Activated CD4-positive, alpha-beta T cell treated with anti-CD3 and anti-CD28 coated beads for 1 hour (primary cell): ENCODE measurements at places on chromosomes 7 and 10.
A peak's percentile ranks its signal among the peaks of the same experiment; 100 is the strongest.

DNA sequence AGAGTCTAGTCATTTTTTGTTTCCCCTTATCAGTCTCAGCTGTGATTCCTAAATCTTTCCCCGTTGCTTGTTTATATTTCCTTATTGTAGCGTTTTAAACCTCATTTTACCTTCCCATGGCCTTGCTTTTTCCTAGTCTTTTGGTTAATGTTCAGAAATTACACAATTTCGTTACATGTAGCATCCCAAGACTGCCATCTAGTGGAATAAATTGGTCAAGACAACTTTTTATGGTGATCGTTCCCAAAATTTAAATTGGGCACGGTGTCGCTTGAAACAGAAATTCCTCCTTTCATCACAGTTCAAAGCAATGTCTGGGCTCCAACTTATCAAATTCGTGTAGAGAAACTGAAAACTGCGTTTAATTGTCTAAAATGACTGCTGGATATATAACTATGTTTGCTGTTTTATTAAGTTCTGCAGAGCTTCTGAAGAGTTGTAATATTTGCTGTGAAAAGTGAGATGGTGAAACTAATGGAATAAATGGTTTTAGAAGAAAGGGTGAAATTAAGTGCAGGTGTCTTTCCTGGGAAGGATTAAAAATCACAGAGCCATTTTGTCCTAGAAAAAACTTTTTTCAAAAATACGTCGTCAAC, 370.2 kb downstream of the PHF14 start:
- no peak for DNase-seq

- DNase-seq = no peak
Measured at GRCh38 chr10:10796061-10796773, 221.5 kb upstream of the CELF2 start.

GRCh38 chr7:132002343-132002968, 446.0 kb upstream of the PODXL start:
- no peak for DNase-seq

DNA sequence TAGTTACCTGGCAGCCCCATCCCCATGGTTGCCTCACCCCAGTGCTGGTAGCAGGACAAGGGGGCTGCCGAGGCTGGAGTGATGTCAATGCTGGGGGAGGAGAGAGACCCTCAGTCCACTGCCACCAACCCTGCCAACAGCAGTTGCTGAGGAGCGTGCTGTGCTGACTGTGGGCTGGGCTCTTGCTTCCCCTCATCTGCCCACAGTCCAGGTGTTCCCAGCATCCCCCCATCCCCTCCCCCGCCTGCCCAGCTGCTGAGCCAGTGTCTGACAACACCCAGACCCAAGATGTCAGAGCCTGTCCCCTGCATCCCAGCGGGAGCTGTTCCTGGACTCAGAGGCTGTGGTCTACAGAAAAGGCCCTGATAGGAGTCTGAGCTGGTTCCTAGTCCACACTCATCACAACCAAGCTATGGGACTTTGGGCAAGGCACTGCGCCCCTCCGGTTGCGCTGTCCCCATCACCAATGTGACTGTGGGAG, 14.6 kb upstream of the PSAP start:
- DNase-seq = no peak

- DNase-seq = peak; percentile 35
Measured at GRCh38 chr10:68826764-68827591, at the start of gene STOX1. Gene STOX1 (plus strand): TSS chr10:68827531. CDS start chr10:68827624, 93 bp downstream.

DNA sequence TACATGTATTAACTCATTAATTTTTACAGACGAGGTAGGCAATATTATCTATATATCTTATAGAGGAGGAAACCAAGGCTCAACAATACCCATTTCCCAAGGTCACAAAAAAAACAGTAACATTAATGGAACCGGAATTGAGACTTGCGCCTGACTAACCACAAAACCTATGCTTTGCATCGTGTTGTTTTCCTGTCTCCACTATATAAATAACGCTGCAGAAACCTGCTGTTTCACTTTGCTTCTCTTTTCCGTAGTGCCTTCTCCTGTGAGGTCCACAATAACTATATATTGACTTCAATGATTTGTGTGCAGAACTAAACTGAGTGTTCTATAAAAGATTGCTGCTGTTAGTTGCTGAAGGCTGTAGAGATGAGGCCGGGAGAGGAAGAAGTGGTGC, 97.7 kb upstream of the RPA3 start:
- no peak for DNase-seq

GRCh38 chr7:144408121-144408520, 4.6 kb upstream of the NOBOX start:
- DNase-seq = no peak

DNA sequence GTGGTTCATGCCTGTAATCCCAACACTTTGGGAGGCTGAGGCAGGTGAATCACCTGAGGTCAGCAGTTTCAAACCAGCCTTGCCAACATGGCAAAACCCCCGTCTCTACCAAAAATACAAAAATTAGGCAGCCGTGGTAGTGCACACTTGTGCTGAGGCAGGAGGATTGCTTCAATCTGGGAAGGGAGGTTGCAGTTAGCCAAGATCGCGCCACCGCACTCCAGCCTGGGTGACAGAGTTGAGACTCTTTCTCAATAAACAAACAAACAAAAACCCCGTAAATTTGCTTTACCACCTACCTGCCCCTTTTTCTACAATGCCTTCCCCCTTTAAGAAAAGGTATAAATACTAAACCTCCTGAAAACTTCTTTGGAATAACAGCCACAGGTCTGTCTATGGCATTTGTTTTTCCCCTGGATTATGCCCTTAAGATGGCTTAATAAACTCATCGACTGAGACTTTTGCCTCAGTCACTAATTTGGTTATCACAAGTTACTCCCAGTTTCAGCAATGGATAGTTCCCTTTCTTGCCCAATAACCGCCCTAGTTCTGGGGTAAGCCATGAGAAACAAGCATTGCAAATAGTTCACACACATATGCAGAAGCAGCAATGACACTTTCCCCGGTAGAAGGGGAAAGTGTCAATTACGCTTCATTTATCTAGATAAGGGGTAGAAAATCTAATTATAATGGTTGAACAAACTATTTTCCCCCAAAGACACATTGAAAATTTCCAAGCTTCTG, 52.8 kb upstream of the SVIL start:
- DNase-seq = no peak

DNA sequence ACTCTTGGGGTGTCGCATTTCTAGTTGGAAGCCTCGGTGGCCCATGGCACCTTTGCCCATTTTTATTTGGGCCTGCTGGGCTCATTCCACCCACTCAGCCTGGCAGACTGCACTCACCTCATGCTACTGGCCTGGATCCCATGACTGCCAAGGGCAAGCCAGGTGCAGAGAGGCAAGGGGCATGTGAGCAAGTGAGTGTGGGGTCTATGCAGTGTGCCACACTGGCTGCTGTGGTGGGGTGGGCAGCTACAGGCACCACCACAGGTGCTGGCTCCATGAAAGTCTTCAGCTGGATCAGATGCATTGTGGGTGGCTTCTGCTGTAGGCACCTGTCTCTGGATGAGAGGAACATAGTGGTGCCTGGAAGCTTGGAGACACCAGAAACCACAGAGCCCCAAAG, 220.8 kb downstream of the POLR1F start:
- no peak for DNase-seq

DNA sequence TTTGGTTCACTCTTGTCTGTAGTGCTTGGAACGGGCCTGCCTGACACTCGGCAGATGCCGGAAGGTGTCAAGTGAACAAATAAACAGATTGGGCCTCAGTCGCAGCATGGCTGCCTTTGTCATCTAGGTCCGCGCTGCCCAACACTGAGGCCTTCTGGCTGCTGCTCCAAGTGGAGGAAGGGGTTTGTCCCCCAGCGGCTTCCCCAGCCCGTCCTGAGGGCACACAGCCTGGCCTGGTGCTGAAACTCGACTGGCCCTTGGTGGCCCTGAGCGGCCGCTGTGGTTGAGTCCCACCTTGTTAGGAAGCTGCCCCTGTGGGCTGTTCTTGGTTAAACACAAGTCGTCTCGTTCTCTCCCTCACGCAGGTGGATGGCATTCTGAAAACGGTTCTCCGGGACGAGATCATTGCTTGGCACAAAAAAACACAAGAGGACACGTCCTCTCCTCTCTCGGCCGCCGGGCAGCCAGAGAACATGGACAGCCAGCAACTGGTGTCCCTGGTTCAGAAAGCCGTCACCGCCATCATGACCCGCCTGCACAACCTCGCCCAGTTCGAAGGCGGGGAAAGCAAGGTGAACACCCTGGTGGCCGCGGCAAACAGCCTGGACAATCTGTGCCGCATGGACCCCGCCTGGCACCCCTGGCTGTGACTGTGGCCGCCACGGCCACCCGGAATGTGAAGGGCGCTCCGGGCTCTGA, 132.1 kb downstream of the SMURF1 start:
- DNase-seq = no peak

DNA sequence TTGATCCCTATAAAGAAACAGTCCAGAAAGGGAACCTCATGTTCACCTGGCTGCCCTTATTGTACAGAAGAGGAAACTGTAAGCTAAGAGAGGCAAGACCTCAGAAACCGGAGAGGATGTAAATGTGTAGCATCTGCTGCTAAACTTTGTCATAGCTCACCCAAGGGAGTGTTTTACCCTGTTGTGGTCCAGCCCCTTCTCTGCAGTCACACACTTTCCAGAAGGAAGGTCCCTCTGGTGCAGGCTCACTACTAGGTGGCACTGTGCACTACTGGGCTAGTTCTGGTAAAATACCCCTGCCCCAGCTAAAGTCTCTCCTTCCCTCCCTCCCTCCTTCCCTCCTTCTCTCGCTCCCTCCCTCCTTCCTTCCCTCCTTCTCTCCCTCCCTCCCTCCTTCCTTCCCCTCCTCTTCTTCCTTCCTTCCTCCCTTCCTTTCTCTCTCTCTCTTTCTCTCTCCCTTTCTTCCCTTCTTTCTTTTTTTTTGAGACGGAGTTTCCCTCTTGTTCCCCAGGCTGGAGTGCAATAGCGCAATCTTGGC, 42.5 kb upstream of the LCOR start:
- DNase-seq = no peak

DNA sequence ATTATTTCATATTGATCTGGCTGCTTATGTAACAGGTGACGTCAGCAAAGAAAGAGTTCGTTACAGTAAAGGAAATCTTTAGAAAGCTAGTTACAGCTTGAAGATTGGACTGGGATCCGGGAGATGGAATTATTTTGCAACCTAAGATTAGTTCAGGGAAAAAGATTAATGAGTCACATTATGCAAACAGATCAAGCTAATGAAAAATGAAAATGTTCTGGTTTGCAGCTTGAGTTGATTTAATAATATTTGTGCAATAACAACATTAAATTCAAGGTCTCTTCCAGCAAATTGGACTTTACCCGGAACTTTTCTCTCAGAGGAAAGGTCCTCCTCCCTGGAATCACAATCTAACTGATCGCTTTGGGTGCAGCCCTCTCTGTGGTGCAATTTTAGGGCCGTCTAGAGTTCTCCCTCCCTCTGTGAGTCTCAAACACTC, 119.5 kb downstream of the OTUD1 start:
- DNase-seq = no peak

DNA sequence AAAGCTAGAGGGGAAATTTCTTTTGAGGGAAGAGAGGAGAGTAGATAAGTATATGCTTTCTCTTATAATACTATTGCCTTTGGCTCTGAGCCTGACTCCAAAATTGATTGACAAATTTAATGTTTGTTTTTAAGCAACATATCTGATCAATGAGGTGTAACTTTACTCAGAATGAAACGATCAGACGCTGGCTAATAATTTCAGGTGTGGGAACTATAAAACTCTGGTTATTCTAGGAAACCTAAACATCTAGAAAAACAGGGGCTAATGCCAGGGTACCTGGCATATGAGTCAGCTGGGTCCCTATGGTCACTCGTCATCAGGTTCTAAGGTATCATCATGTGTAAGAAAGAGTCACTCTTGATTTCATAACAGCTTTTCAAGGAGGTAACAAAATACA, 139.7 kb downstream of the ATE1 start:
- DNase-seq = no peak

GRCh38 chr7:102211590-102212550, 74.8 kb upstream of the SH2B2 start:
- no peak for DNase-seq

GRCh38 chr7:55794527-55794926, 68.0 kb downstream of the SEPTIN14 start:
- no peak for DNase-seq

DNA sequence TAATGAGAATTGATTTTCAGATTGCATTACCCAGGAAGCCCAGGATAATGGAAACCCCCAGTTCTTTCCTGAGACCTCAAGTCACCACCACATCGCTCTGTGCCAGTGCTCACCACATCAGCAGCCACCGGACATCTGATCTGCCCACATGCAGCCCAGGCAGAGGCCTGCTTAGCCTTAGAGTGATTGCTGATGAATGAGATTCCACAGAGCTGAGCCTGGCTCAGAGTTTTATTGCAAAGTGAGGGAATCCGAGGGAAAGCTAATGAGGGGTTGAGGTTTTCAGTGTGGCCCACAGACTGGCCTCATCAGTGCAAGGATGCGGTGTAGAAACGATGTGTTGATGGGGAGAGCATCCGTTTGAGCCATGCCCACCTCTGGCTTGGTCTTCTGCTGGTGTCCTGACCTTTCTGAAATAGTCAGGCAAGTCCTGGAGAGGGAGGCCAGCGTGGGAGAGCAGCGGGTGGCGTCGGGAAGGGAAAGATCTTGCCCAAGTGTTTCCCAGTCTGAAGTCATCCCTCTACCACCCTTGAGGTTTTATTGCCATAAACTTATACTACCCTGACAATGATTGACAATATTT, 120.3 kb downstream of the ITIH5 start:
- DNase-seq = no peak

GRCh38 chr10:29227201-29227600, 61.7 kb upstream of the LYZL1 start:
- DNase-seq = no peak

DNA sequence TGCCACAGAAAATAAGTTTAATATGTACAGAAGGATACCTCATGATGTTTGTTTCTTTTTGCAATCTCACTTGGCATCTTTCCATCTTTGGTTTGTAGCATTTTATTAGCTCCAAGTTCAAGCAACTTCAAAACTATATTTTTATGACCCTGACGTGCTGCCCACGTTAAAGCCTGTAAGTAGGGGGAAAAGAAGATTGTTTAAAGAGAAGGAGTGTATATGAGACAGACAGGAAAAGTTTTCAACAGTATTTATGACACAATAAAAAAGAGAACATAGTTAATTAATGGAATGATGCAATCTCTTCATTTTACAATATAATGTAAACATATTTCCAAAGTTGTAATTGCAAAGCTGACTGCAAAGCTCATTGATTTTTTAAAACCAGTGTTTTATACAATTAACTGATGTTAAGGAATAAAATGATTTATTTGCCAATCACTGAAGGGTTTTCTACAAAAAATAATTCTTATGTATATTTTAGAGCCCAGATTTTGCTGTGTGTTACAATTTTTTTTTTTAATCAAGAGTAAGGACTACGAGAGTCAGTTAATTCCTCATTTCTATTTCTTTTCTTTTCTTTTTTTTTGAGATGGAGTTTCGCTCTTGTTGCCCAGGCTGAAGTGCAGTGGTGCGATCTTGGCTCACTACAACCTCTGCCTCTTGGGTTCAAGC, 42.5 kb downstream of the ASZ1 start:
- DNase-seq = no peak

DNA sequence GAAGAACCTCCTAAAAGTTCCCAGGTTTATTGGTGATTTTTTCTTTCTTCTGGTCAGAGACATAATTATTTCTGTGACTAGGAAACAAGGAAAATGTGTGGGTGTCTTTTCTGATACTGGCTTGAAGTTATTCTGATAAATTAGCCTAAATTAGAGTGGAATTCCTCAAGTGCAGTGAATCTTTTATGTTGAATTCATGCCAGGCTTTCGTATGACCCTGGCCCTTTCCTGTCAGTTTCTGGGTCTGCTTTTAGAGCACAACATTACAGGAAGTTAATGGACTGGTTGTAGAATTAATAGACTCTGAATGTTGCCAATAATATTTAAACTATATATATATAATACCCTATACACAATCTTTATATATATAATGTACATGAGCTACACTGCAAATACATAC, 230.6 kb upstream of the KIAA1217 start:
- no peak for DNase-seq

GRCh38 chr10:119737823-119738222, 12.0 kb downstream of the INPP5F start:
- no peak for DNase-seq
